ENCODE measurements at places on chromosomes 1 and 21.

DNA sequence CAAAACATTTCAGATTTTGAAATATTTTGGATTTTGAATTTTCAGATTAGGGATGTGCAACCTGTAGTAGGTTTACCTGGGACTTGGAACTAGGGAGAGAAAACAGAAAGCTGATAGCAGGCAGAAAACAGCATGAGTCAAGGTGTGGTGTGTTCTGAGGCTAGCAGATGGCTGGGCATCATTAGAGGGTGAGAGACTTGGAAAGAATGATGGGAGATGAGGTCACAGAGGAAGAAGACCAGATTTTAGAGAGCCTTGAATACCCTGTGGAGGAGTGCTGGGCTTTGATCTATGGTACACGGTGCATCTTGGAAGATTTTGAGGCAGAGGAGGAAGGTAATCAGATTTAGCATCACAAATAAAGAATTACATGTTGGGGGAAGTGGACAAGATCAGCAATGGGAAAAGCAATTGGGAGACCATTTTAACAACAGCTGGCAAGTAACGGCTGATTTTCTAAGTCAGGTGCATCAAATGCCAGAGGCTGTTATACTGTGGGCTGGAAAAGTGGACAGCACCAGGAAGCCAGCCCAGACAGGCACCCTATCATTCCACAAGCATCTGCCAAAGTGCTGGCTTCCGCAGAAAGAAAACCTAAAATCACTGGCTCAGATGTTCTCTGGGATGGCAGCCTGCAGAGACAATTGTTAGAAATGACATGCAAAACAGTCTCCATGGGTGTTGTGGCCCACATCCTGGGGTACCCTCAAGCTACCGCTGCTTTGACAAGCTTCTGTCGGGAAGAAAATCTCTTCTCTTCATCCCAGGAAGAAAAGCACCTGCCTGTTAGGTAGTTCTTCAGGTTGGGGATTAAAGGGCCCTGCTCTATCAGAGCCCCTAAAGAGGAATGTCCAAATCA lies 30.9 kb upstream of the CAMK1G start:
- no peak for DNase-seq

- no peak for DNase-seq
These were observed 26.4 kb downstream of the COL6A2 start for GRCh38 chr21:46124083-46124925.

DNA sequence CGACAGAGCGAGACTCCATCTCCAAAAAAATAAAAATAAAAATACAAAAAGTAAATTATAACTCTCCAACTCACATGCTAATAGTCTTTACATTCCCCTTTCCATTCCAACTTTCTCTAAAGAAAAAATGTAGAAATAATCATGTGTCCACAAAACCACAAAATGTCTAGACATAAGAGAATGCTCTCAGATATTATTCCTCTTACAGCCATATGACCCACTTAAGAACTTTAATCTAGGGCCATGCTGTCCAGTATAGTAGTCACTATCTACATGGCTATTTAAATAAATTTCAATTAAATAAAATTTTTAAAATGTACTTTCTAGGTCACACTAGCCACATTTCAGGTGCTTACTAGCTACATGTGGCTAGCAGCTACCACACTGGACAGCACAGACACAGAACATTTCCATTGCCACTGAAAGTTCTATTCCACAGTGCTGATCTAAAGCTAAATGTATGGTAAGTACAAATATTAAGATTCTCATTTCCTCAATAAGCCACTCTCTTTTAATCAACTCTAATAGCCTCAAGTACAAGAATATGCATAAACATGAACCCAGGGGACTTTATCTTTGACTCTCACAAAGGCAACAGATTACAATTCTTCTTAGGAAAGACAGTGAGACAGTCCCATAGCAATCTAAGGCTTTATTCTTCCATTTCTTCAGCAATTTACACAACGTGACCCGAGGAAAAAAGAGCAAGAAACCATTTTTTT lies 138.6 kb downstream of the RERE start:
- DNase-seq: no peak

GRCh38 chr1:154330669-154331068 lies 5.3 kb downstream of the ATP8B2 start:
- DNase-seq: no peak

DNA sequence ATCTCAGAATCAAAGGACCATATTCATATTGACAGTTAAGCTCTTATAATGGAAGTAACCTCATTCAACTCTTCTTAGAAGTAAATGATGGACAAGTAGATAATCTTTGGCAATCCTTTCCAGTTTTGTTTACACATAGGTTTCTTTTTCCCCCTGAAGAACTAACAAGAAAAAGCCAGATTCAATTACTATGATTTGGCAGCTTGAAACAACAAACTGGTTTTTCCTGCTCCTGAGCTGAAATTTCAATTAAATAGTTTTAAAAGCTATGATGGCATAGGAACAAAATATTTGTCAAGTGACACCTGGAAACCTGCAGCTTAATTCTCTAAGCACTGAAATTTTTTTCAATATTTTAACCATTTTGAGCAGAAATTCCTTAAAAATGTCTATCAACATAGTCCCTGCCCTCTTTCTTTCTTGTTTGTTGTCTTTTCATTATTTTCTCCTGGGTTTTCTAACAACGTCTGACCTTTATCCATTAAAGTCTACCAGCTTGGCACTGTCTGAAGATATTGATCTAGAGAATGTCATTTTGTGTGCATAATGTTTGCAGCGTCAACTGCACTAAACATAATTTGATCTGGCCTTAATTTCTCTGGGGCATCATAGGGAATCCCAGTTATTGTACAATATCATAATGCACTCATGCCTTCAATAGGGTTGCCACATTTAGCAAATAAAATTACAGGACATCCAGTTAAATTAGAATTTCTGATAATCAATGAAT lies 4.0 kb upstream of the SLC35A3 start:
- no peak for DNase-seq

DNA sequence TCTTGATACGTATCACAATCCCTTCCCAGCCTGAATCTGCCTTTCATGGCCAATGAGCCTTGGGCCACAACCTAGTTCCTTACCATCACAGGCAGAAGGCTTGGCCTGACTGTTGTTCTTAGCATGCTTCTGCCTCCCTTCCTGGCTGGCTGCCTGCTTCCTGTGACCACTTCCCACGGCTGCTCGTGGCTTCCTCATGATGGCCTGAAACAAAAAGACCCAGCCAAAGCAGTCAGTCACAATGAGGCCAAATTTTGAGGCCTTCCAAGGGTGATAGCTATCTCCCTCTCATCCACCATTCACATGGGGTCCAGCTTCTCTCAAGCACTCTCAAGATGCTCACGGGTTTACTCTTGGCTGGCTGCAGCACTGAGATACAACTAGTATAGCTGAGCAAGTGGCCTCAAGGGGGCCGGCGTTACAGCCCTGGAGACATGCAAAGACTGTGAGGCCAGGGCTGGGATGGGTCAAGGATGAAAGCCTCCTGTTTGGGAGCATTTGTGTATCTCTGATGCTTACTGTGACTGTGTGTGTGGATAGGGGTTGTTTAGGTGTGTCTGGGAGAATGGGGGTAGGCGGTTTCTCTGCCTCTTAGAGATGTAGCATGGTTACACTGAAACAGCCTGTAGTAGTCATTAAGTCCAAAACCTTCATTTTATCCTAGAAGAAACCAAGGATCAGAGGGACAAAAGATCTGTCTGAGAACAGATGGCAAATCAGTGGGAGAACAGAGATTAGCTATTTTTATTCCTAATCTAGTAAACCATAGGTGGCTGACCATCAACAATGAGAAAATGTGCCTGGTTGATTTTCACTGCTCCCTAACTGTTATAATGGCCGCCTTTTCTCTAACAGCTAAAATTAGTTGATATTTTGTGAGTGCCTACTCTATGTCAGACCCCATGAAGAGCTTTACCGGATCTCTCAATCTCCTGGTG lies 5.4 kb upstream of the TOE1 start:
- DNase-seq: no peak

DNA sequence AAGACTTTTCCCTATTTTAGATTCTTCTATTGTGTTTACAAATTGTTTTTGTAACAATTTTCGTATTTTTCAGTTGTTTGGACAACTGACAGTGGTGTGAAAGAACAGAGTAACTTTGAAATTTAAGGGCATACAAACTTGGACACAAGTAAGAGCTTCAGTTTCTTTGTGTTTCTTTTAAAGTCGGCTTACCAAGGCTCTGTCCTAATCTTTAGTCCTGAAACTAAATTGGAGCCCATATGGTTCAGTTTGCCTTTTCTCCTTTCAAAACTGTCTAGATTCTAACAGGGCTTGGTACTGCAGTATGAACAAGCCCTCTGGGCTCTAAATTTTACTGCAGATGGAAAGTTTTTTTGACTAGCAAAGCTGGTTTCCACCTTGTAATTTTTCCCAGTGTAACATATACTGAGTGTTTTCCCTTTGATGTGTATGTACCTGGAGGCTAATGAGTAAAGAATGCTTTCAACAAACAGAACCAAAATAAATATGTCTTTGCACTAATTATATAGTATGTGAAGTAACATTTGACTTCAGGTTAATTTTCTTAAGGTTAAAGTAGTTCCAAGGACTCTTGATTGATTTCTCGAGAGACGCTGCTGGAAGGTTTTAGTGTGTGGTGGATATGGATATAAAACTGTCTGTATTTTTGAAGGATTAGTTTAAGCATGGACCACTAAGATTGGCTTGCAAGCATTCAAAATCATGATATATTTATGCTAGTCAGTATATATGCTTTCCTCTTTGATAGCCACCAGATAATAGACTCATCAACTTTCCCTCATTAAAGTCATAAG lies 4.1 kb downstream of the SNX27 start:
- DNase-seq: no peak

DNA sequence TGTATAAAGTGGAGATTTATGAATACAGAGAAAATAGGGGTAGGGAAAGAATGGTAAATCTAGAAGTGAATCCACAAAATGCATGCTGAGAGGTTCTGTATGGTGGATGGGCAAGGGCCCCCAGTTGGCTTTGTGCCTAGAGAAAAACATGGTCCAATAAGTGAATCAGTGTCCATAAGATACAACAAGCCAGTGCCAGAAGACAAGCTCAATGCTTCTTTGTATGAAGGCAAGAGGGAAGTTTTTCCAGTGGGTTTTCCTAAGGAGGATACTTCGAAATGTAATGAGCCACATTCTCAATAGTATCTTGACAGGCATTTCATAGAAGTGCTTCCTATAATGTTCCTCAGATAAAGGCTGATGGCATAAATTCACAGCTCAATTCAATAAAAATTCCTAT lies 169.4 kb upstream of the HMCN1 start:
- no peak for DNase-seq

GRCh38 chr1:114492978-114493377 lies 18.0 kb downstream of the TRIM33 start:
- DNase-seq: no peak

DNA sequence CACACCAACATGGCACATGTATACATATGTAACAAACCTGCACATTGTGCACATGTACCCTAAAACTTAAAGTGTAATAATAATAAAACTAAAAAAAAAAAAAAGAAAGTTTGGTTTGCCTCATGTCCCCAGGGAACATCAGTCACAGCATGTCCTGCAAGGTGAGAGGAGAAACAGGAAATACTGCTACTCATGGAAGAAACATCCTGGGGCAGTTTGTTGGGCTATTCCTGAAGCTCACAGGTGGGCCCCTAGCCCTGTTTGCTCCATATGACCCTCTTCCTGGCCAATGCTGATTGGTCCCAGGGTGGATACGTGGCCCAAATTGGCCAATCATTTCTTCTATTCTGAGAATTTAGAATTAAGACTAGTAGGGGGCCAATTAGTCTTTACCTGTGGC lies 103.4 kb upstream of the ADAR start:
- no peak for DNase-seq

GRCh38 chr1:71157151-71157550 lies 76.3 kb upstream of the ZRANB2 start:
- no peak for DNase-seq

- no peak for DNase-seq
These were observed 7.4 kb downstream of the GJC2 start for GRCh38 chr1:228156941-228157728.

DNA sequence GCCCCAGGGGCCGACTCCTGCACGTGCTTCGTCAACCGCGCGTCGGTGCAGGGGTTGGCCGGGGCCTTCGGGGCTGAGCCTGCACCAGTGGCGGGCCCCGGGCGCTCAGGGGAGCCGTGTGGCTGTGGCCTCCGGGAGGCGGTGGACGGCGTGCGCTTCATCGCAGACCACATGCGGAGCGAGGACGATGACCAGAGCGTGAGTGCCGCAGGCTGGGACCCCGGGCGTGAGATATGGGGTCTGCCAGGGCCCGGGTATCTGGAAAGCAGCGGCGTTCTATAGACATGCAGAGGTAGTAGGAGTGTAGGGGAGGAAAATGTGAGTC lies 4.3 kb downstream of the CHRNB2 start:
- DNase-seq: no peak

- DNase-seq: no peak
These were observed 198.5 kb upstream of the FMN2 start for GRCh38 chr1:239893127-239893731.

GRCh38 chr1:162360874-162361260 lies 15.8 kb downstream of the SPATA46 start:
- no peak for DNase-seq

- DNase-seq: no peak
These were observed 19.8 kb upstream of the UAP1 start for GRCh38 chr1:162541619-162542141.

DNA sequence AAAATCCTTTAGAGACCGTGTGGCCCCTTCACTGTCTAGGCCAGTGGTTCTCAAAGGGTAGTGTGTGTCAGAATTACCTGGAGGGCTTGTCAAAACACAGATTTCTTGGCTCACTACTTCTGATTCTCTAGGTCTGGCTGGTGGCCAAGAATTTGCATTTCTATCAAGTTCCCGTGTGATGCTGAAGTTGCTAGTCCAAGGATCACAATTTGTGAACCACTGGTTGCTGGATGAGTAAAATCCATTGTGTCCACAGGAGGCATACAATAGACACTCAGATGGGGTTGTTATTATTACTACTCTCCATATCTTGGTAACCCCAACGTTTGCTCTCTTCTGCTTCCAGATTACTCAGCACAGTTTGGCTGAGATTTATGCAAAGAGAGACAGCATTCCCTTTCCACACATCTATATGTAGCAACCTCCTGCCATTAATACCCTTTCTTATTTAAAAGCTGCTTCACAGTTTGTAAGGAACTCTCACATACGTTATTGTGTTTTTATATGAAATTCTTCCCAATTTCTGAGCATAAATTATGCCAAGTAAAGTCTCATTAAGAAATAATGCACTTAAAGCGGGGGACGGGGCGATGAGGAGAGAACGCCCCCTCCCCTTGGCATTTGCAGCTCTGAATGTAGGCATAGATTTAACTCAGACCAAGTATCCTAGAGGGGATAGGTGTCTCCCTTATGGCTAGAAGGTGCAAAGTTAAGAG lies 720 bp upstream of the TMCC2 start:
- DNase-seq: no peak

DNA sequence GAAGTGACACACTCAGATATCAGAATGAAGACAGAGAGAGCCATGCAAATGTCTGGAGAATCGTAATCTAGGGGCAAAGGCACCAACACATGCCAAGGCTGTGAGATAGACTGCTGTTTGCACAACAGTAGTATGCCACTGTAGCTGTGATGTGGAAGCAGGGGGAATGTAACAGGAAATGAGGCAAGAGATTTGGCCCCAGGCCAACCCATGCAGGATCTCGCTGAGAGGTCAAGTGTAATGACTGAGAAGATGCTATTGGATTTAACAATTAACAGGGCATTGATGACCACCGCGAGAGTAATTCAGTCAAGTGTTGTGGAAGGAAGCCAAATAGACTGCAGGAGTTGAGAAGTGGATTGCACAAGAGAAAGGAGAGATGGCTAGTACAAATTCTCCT lies 107.3 kb upstream of the ST6GALNAC5 start:
- no peak for DNase-seq

All from T-helper 22 cell (primary cell).